ENCODE measurements at places on chromosomes 3 and 15.

- no peaks in the 10 kb centered on the region for H3K36me3 ChIP-seq
- no peak overlapping the region for H3K27ac ChIP-seq
- no peak overlapping the region for H3K4me3 ChIP-seq
- peaks cover 66% of the 10 kb centered on the region for H3K4me1 ChIP-seq
- DNase-seq: no peak
Observed at GRCh38 chr15:63502137-63502766, 2.1 kb upstream of the USP3 start.

DNA sequence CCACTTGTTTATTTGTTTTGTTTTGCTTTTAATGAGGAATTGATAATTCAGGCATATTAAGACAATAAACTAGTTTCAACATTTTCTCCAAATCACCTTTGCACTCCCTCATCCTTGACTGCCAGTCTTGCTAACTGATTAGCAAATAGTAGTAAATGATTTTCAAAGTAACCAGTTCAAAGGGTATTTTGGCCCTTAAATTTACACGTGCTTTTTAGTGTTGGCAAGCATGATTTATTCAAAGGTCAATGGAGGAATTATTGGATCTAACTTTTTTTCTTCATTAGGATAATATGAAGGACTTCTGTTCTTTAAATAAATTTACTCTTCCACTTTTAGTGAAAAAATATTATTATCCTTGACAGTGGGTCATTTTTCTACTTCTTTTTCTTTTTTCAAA, 53.8 kb downstream of the BCHE start:
- no peaks in the 10 kb centered on the region for H3K4me1 ChIP-seq
- H3K27me3 ChIP-seq: no peaks in the 10 kb centered on the region
- no peak overlapping the region for H3K27ac ChIP-seq
- no peak for DNase-seq
- H3K36me3 ChIP-seq: no peaks in the 10 kb centered on the region

- H3K27ac ChIP-seq: no peak overlapping the region
- no peak for DNase-seq
- no peak overlapping the region for H3K4me3 ChIP-seq
- H3K4me1 ChIP-seq: no peaks in the 10 kb centered on the region
Observed at GRCh38 chr3:118809696-118810498, 224.7 kb downstream of the IGSF11 start.

GRCh38 chr3:41094351-41094750, 105.0 kb upstream of the CTNNB1 start:
- DNase-seq: no peak
- H3K4me1 ChIP-seq: no peaks in the 10 kb centered on the region

- H3K27ac ChIP-seq: no peak overlapping the region
- H3K36me3 ChIP-seq: no peaks in the 10 kb centered on the region
- no peak overlapping the region for H3K4me3 ChIP-seq
- no peaks in the 10 kb centered on the region for H3K27me3 ChIP-seq
Observed at GRCh38 chr15:96200357-96200967, 130.0 kb upstream of the NR2F2 start.

GRCh38 chr3:21954709-21955108, 203.7 kb upstream of the ZNF385D start:
- H3K27ac ChIP-seq: no peak overlapping the region
- H3K4me3 ChIP-seq: no peak overlapping the region
- no peak for DNase-seq
- no peaks in the 10 kb centered on the region for H3K27me3 ChIP-seq
- H3K36me3 ChIP-seq: no peaks in the 10 kb centered on the region

GRCh38 chr3:161108840-161109239, 3.7 kb upstream of the B3GALNT1 start:
- no peak for DNase-seq
- H3K4me3 ChIP-seq: no peak overlapping the region
- no peak overlapping the region for H3K27ac ChIP-seq
- peaks cover 10% of the 10 kb centered on the region for H3K4me1 ChIP-seq

GRCh38 chr15:48367483-48367882, 36.3 kb downstream of the DUT start:
- H3K27me3 ChIP-seq: no peaks in the 10 kb centered on the region
- no peaks in the 10 kb centered on the region for H3K4me1 ChIP-seq
- H3K27ac ChIP-seq: no peak overlapping the region
- DNase-seq: no peak

DNA sequence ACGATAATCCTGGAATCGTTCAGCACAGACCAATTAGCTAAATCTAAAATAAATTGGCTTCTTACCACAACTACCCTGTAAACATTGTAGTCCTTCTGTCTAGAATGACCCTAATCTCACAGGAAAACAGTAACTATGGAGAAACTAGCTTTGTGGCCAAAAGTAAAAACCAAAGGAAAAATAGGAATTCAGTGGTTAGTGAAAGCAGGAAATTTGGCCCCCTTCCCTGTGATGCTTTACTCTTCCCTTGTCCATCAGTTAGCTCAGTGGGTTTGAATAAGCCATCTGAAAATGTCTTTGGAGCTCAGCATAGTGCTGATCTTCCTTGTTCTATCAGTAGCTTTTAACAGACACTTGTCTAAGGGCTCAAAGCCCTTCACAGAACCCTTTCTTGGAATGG, 1.6 kb downstream of the NMD3 start:
- H3K4me1 ChIP-seq: peaks cover 21% of the 10 kb centered on the region
- H3K27ac ChIP-seq: peak overlapping the region; percentile 94
- peaks cover 25% of the 10 kb centered on the region for H3K36me3 ChIP-seq
- no peak for DNase-seq
- H3K4me3 ChIP-seq: peak overlapping the region; percentile 93
- H3K27me3 ChIP-seq: no peaks in the 10 kb centered on the region

DNA sequence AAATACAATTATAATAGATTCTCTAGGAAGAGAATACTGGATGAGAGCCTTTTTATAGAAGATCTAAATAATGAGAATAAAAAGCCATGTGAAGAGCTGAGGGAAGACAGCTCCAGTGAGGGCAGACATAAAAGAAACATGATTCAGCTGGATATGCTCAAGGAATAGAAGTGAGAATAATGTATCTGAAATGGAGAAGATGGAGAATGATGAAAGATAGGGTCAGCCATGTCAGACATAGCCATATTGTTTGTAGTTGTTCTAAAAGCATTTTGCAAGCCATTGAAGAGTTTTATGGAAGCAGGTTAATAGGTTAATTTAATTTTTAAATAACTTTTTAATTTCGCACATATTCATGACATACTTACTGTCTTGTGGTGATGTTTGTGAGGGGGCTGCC, 713.5 kb upstream of the ARPP21 start:
- H3K4me1 ChIP-seq: no peaks in the 10 kb centered on the region
- no peaks in the 10 kb centered on the region for H3K36me3 ChIP-seq
- no peaks in the 10 kb centered on the region for H3K27me3 ChIP-seq
- DNase-seq: no peak

- H3K27me3 ChIP-seq: no peaks in the 10 kb centered on the region
- H3K36me3 ChIP-seq: no peaks in the 10 kb centered on the region
- DNase-seq: no peak
Observed at GRCh38 chr15:78396976-78397375, 41.0 kb upstream of the IREB2 start.

GRCh38 chr3:181711325-181712135, at the start of gene SOX2:
Gene SOX2 (plus strand): TSS chr3:181711925. CDS start chr3:181712361, 436 bp downstream.
- H3K4me3 ChIP-seq: peak within 1 kb of the TSS; percentile 13
- H3K36me3 ChIP-seq: no peaks in the 10 kb centered on the region
- no peak for DNase-seq
- H3K27ac ChIP-seq: no peak within 1 kb of the TSS
- H3K27me3 ChIP-seq: peaks cover 63% of the 10 kb centered on the region

DNA sequence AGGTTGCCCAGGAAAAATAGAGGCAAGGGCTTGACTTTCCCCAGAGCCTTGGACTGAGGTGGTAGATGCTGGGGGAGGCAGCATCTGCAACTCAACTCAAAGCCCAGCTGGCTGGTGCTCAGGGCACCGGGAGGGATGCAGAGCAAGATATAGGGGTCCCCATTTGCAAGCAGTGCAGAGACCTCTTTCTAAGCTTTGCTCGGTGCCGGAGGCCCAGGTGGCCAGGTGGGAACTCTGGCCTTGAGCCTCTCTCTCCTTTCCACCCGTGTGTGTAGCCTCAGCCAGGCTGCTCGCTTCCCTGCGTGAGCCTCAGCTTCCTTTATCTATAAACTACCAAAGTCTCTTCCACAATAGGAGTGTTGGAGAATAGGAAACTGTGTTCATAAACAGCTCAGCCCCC, 36.5 kb downstream of the SLC6A6 start:
- DNase-seq: no peak
- no peak overlapping the region for H3K4me3 ChIP-seq
- H3K27ac ChIP-seq: no peak overlapping the region
- peaks cover 58% of the 10 kb centered on the region for H3K4me1 ChIP-seq
- no peaks in the 10 kb centered on the region for H3K36me3 ChIP-seq
- H3K27me3 ChIP-seq: no peaks in the 10 kb centered on the region

DNA sequence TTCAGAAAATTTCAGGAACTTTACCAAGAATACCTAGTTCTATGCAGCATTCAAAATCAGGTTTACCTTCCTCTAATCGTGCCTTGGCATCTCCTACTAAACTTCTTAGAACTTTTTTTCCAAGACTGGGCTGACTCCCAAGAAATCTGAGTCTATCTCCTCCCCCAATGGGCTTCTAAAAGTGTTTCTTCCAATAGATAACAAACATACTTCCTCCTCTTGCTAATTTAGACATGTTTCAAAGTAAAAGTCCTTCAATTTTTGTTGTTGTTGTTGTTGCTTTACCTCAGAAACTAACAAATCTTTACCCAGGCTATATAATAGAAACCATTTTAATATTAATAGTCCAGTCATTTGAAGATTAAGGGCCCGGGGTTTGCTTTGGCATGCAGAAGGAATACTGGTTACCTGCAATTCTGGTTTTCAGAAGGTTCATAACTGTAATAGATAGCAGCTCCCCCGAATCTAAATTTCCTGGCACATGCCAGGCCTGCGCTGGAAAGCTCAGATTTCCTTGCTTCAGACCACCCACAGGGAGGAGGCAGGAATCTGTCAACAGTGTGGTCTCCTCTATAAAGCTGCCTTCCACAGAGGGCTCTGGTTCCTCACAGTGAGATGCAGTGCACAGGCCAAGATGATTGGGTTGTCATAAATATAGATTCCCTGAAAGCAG, 188.7 kb downstream of the THRB start:
- H3K4me3 ChIP-seq: no peak overlapping the region
- H3K4me1 ChIP-seq: peaks cover 9% of the 10 kb centered on the region
- H3K27me3 ChIP-seq: no peaks in the 10 kb centered on the region
- DNase-seq: no peak
- H3K36me3 ChIP-seq: no peaks in the 10 kb centered on the region

DNA sequence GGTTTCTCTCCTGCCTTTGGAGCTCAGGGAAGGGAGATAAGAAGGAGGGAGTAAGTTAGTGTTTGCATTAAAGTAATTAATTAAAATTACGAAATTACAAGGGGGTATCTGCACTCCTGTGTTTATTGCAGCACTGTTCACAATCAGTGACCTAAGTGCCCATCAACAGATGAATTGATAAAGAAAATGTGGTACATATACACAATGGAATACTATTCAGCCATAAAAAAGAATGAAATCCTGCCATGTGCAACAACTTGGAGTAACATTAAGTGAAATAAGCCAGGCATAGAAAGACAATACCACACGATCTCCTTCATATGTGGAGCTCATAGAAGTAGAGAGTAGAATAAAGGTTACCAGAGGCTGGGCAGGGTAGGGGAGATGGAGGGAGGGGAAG, 202.0 kb downstream of the SHQ1 start:
- H3K4me3 ChIP-seq: no peak overlapping the region
- no peaks in the 10 kb centered on the region for H3K36me3 ChIP-seq
- H3K4me1 ChIP-seq: no peaks in the 10 kb centered on the region

Data from common myeloid progenitor, CD34-positive (primary cell).